Tracheal epithelial cell (primary cell): ENCODE measurements at places on chromosomes 13 and 19. TPM values are rescaled to one million over a fixed set of nuclear protein-coding genes. Genes with fewer than 3 reads are reported as not detected.

Gene SYNE4
- 9.4 and 12.4 TPM in 2 replicates for total RNA-seq

Gene CYP2A6
- total RNA-seq, result not detected in 2 replicates

Gene RGS9BP
- under 0.01 and 0.64 TPM in 2 replicates for total RNA-seq

Gene TEX29
- total RNA-seq, result not detected in 2 replicates

Gene C1QTNF9B
- not detected in 2 replicates for total RNA-seq

Gene TMPRSS9
- not detected in 2 replicates for total RNA-seq

Gene ZNF813
- 3.4 and 3.8 TPM in 2 replicates for total RNA-seq

Gene SIGLEC14
- not detected in 2 replicates for total RNA-seq

Gene COMP
- not detected in 2 replicates for total RNA-seq

Gene SBK2
- total RNA-seq, result 0.72 TPM in 1 of 2 replicates, not detected in the other

Gene KLK1
- total RNA-seq, result 0.24 TPM in 1 of 2 replicates, not detected in the other

Gene CACNG8
- total RNA-seq, result not detected in 2 replicates

Gene TMEM59L
- 0.85 TPM in 1 of 2 replicates, not detected in the other for total RNA-seq

Gene NLRP7
- not detected in 2 replicates for total RNA-seq

Gene MTUS2
- total RNA-seq, result under 0.01 TPM in 1 of 2 replicates, not detected in the other

Gene SERPINE3
- total RNA-seq, result not detected in 2 replicates

Gene LIM2
- total RNA-seq, result not detected in 2 replicates

Gene LGALS7
- 11.6 and 438 TPM in 2 replicates for total RNA-seq

Gene ALOX5AP
- 1.2 TPM in 1 of 2 replicates, not detected in the other for total RNA-seq
